Activated T-helper 2 cell treated with anti-CD3 and anti-CD28 coated beads, Interferon-gamma antibody, Interleukin-2, Interleukin-4, amounts not matched to agents 10 μg/mL and 5 μg/mL and 100 μg/mL, durations not matched to agents 14 hours and 24 hours and 36 hours (primary cell): ENCODE measurements at places on chromosomes 2 and 18. TPM values are rescaled to one million over a fixed set of nuclear protein-coding genes. Genes with fewer than 3 reads are reported as not detected.

- no peak overlapping the region for H3K4me3 ChIP-seq
- H3K27me3 ChIP-seq: peaks cover 25% of the 10 kb centered on the region
- no peak overlapping the region for H3K27ac ChIP-seq
- DNase-seq: no peak
- no peaks in the 10 kb centered on the region for H3K36me3 ChIP-seq
Measured at GRCh38 chr2:68333009-68333408, 13.3 kb upstream of the CNRIP1 start.

DNA sequence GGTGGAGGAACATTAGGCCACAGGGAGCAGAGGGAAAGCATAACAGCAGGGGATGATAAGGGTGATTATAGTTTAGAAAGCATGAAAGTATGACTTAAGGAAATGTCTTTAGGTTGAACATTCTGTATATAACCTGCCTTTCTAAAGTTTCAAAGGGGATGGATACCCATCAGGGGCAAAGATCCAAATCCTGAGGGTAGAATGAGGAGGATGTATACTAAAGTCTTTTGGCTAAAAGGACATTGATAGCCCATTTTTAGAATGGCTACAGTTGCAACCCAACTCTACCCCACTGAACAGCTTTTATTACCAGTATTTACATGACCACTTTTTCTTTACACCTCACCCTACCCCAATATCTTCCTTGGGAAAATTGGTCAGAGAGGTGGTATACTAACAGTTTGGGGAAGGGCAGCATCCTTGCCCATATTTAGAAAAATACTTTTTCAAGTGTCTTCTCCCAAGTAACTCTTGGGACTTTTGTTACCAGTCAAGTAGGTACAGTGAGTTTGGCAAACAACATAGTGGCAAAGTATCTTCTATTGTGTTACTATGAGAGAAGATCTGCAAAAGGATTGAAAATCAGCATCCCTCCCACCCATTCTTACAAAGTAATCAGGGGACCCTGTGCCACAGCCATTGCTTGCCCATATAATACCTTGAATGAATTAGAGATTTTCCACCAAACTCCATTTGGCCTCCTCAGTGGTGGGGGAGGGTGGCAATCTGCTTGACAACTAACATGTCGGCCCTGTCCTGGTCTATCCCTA lies 8.3 kb downstream of the MAT2A start:
- H3K4me1 ChIP-seq: peaks cover 17% of the 10 kb centered on the region
- H3K36me3 ChIP-seq: peaks cover 81% of the 10 kb centered on the region
- H3K27ac ChIP-seq: peak overlapping the region; percentile 69
- no peak for DNase-seq

DNA sequence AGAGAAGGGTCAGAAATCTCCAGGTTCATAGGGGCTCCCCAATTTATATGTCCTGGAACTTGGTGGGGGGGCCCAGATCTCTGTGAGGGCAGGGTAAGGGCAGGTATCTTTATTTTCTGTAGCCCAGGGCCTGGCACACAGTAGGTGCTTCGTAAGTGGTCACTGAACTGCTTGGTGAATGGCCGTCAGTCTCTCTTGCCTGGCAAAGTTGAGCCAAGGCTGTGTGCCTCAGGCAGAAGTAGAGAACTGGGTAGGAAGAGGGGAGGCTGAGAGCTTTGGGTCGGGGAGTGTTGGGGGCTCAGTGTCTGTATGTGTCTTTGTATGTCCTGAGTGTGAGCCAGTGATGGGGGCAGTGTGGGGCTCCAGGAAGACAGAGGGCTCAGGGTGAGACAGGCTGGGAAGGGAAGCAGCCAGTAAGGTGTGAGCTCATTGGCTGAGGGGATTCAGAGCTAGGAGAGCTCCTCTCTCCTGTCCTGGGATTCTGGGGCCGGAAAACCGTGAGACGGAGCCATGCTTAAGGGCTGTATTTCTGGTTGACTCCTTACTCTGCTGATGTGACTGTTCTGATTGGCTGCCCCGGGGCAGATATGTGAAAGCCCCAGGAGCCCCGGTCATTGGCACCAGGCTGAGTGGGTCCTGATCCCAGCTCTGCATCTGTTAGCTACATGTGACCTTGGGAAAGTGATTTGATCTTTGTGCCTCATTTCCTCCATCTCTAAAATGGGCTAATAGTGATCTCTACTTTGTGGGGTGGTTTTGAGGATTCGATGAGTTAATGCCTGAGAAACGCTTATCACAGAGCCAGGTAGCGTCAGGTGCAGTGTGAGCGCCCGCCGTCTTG lies 30.3 kb downstream of the STEAP3 start:
- H3K4me1 ChIP-seq: peaks cover 2% of the 10 kb centered on the region
- no peak overlapping the region for H3K27ac ChIP-seq
- no peak overlapping the region for H3K4me3 ChIP-seq
- no peaks in the 10 kb centered on the region for H3K27me3 ChIP-seq

- H3K36me3 ChIP-seq: no peaks in the 10 kb centered on the region
- H3K27ac ChIP-seq: no peak overlapping the region
- H3K4me3 ChIP-seq: no peak overlapping the region
- peaks cover 54% of the 10 kb centered on the region for H3K27me3 ChIP-seq
- DNase-seq: no peak
Measured at GRCh38 chr18:54813977-54814565, 14.2 kb upstream of the RAB27B start.

- H3K4me3 ChIP-seq: no peak overlapping the region
- DNase-seq: no peak
Measured at GRCh38 chr2:114076961-114077360, 187.1 kb downstream of the ACTR3 start.

DNA sequence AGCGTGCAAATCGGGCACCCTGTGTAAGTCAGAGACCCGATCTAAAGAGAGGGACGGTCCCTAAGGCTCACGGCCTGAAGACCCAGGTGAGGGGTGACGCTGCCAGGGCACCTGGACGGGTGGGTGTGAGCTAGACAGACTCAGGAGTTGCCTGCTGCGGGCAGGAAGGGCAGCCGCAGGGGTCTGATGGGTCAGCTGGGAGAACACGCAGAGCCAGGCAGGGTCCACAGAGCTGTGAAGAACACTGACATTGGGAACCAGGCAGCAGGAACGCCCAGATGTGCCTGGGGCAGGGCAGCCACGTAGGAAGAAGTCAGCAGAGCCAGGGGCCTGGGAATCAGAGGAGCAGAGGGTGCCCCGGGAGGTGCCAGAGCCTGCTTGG lies 25.9 kb downstream of the HDAC4 start:
- peaks cover 11% of the 10 kb centered on the region for H3K36me3 ChIP-seq
- no peak overlapping the region for H3K4me3 ChIP-seq
- no peak overlapping the region for H3K27ac ChIP-seq
- DNase-seq: no peak

DNA sequence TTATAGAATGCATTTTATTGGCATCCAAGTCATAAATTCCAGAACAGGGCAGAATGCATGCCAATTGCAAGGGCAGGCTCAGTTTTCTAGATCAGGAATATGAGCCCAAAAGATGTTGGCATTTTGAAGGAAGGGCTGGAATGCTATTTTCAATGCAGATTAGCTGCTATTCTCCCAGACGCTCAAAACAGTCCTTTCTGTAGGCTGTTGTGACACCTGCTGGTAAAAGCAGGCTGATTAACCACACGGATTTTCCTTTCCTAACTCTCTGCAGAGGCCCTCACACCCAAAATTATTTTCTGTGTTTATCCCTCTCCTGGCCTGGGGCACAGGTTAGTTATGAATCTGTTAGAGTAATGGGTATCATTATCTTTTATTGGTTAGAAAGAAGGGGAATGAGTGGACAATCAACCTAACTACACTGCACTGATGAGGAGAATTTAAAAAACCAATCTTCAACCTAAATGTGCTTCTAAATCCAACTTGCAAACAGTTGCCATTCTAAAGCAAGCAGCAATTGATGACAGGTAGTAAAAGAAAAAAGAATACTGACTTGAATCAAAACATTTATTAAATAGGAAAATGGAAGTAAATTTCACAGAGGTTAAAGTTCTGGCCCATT lies 94.0 kb downstream of the PLA2R1 start:
- H3K36me3 ChIP-seq: no peaks in the 10 kb centered on the region
- H3K4me1 ChIP-seq: no peaks in the 10 kb centered on the region
- no peak for DNase-seq
- no peak overlapping the region for H3K4me3 ChIP-seq
- H3K27me3 ChIP-seq: no peaks in the 10 kb centered on the region

DNA sequence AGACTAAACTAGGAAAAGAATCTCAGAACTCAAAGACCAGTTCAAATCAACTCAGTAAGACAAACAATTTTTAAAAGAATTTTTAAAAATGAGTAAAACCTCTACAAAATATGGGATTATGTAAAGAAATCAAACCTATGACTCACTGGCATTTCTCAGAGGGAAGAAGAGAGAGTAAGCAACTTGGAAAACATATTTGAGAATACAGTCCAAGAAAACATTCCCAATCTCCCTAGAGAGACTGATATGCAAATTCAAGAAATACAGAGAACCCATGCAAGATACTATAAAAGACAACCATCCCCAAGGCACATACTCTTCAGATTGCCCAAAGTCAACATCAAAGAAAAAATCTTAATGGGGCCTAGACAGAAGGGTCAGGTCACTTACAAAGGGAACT lies 162.7 kb downstream of the WDPCP start:
- peaks cover 2% of the 10 kb centered on the region for H3K4me1 ChIP-seq
- DNase-seq: no peak
- H3K36me3 ChIP-seq: no peaks in the 10 kb centered on the region
- no peak overlapping the region for H3K27ac ChIP-seq

DNA sequence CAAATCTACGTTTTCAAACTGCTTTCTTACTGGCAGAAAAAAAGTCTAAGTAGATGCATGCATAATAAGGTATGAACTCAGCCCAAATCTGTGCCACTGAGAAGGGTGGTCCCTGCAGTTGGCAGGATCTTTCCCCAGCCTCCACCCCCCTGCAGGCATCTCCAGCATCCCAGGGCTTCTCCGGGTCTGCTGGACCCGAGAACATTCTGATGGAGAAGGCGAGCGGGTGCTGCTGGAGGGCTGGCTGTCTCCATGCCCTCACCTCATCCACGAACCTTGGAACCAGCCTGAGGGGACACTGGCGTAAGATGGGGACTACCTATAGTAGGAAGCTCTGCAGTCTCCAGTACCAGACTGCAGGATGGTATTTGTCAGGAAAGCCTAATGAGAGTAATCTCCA lies 198.9 kb downstream of the HDAC4 start:
- DNase-seq: no peak
- H3K4me3 ChIP-seq: no peak overlapping the region
- peaks cover 8% of the 10 kb centered on the region for H3K4me1 ChIP-seq
- H3K27me3 ChIP-seq: no peaks in the 10 kb centered on the region
- H3K27ac ChIP-seq: no peak overlapping the region
- H3K36me3 ChIP-seq: peaks cover 15% of the 10 kb centered on the region

Gene CCDC68
- total RNA-seq: not detected in 2 replicates

Gene TMEM17
- total RNA-seq: 0.23 TPM in 1 of 2 replicates, not detected in the other

DNA sequence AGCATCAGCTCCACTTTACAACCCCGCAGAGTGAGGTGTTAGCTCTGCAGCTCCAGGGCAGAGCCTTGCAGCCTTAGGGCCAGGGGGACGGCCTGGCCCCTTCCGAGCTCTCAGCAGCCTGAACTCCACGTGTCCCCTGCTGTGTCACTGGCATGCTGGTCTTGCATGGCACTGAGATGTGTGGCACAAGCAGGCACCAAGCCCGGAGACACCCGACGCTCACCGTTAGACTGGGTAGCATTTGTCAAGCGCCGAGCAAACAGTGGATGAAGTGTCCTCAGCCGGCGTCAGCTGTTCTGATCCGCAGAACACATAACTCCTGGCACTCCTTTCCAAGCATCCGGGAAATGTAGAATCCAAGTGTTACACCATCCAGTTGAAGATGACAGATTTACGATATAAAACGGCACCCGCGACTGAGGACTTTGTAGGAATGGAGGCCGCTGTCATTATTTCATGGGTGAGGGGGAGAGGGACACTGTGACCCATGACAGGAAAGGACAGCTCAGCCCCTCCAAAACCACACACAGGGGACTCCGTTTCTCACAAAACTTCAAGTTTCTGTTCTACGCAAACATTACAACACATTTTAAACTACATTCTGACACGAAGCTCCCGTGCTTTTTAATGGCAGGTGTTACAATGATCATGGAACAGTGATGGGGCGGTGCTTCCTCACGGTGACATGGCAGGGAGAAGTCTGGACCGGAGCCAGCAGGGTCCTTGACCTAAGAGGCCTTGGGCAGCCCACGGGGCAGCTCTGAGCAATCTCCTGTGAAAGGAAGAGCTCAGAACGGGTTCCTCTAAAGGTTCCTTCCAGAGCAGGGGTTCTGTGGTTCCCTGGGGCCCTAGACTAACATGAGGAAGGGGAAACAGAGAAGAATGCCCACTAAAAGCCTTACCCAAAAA lies 89.4 kb downstream of the HDAC4 start:
- peaks cover 13% of the 10 kb centered on the region for H3K4me1 ChIP-seq
- no peak overlapping the region for H3K4me3 ChIP-seq
- peaks cover 20% of the 10 kb centered on the region for H3K36me3 ChIP-seq
- H3K27ac ChIP-seq: no peak overlapping the region

- H3K27me3 ChIP-seq: no peaks in the 10 kb centered on the region
- H3K4me3 ChIP-seq: no peak overlapping the region
- DNase-seq: no peak
- peak overlapping the region; percentile 77 for H3K27ac ChIP-seq
Measured at GRCh38 chr2:190996947-190997346, 17.0 kb downstream of the STAT1 start.

DNA sequence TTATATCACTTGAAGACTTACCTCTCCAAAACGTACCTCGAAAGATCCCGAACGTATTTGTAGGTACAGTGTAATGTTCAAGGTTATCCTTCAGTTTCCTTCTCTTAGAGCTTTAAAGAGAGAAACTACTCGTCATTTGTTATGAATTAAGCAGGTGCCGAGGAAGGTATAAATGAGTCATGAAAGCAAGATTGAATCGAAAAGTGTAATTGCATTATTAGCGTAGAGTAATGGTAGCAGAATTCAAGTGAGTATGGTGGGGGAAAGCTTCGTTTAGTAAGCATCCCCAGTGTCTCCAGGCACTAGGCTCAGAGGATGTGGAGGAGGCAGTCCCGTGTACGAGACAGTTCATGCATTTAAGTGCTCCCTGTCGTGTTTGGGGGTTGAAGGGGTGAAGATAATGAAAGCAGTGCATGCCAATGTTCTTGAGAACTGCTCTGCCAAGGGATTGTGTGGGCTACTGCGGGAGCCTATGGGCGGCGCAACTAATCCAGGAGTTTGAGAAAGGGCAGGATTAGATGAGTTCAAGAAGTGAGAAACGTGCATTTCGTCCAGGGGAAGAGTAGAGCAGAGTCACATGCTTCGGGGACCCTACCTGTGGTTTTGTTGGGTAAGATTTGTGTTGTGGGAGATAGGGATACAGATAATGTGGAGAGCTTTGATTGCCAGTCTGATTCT lies 858 bp downstream of the POLR1B start:
- no peak overlapping the region for H3K27ac ChIP-seq
- H3K27me3 ChIP-seq: no peaks in the 10 kb centered on the region
- no peak for DNase-seq
- peaks cover 20% of the 10 kb centered on the region for H3K36me3 ChIP-seq

- no peaks in the 10 kb centered on the region for H3K36me3 ChIP-seq
- no peaks in the 10 kb centered on the region for H3K27me3 ChIP-seq
- H3K4me3 ChIP-seq: no peak overlapping the region
- no peaks in the 10 kb centered on the region for H3K4me1 ChIP-seq
Measured at GRCh38 chr2:72289283-72289682, 141.6 kb upstream of the CYP26B1 start.
